Activated T-helper 1 cell treated with anti-CD3 and anti-CD28 coated beads, Interleukin-12 subunit alpha, Interleukin-12 subunit beta, Interleukin-2, Interleukin-4 antibody, amounts not matched to agents 30 ng/mL and 10 ng/mL and 1 ng/mL, durations not matched to agents 14 hours and 24 hours and 36 hours (primary cell): ENCODE measurements at places on chromosomes 7 and 10. TPM values are rescaled to one million over a fixed set of nuclear protein-coding genes. Genes with fewer than 3 reads are reported as not detected.

DNA sequence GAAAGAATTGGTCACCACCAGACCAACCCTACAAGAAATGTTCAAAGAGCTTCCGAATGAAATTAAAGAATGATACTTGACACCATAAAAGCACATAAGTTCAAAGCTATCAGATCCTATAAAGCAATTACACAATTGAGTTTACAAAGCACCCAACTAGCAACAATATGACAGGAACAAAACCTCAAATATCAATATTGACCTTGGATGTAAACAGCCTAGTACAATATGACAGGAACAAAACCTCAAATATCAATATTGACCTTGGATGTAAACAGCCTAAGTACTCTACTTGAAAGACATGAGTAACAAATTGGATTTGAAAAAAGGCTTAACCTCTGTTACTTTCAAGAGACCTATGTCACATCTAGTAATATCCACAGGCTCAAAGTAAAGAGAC is 1201.4 kb downstream of the XPNPEP1 start:
- no peak overlapping the region for H3K4me3 ChIP-seq
- no peaks in the 10 kb centered on the region for H3K36me3 ChIP-seq
- H3K4me1 ChIP-seq, result no peaks in the 10 kb centered on the region
- no peak for DNase-seq

- no peak for DNase-seq
- no peaks in the 10 kb centered on the region for H3K27me3 ChIP-seq
- H3K36me3 ChIP-seq, result no peaks in the 10 kb centered on the region
- H3K4me1 ChIP-seq, result no peaks in the 10 kb centered on the region
- H3K4me3 ChIP-seq, result no peak overlapping the region
Observed at GRCh38 chr10:53664282-53665019, 891.9 kb upstream of the MBL2 start.

DNA sequence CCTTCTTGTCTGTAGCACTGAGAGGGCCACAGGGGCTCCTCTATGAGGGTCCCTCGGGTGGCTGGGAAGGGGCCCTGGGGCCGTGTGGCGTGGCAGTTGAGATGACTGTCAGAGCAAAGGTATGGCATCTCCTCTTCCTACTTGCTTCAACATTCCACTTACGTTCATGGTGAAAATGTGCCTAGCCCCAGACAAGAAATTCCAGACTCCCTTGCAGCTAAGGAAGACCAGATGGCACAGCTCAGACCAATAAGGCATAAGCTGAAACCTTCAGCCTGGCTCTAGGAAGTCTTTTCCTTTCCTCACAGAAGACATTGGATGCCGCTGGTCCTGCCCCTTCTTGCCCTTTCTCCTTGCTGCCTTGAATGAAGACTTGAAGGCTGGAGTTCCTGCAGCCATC is 57.4 kb downstream of the ZNF503 start:
- no peak overlapping the region for H3K27ac ChIP-seq
- H3K36me3 ChIP-seq, result no peaks in the 10 kb centered on the region

The ASAH2 gene
- total RNA-seq, result 2.2 and 5.4 TPM in 2 replicates

- no peak overlapping the region for H3K4me3 ChIP-seq
- H3K27ac ChIP-seq, result no peak overlapping the region
- no peak for DNase-seq
- no peaks in the 10 kb centered on the region for H3K27me3 ChIP-seq
- H3K4me1 ChIP-seq, result no peaks in the 10 kb centered on the region
Observed at GRCh38 chr7:157205438-157205837, 66.7 kb downstream of the UBE3C start.

GRCh38 chr7:134602881-134603451 is 43.7 kb upstream of the BPGM start:
- H3K4me1 ChIP-seq, result peaks cover 11% of the 10 kb centered on the region
- no peaks in the 10 kb centered on the region for H3K36me3 ChIP-seq
- no peak overlapping the region for H3K27ac ChIP-seq
- no peak overlapping the region for H3K4me3 ChIP-seq
- no peak for DNase-seq

The WNT8B gene
- total RNA-seq, result 0.10 and 0.24 TPM in 2 replicates

- no peak overlapping the region for H3K4me3 ChIP-seq
- H3K4me1 ChIP-seq, result no peaks in the 10 kb centered on the region
- H3K27me3 ChIP-seq, result peaks cover 1% of the 10 kb centered on the region
- no peaks in the 10 kb centered on the region for H3K36me3 ChIP-seq
- no peak for DNase-seq
Observed at GRCh38 chr10:21090609-21091082, 193.5 kb upstream of the NEBL start.

The MALRD1 gene
- not detected in 2 replicates for total RNA-seq

DNA sequence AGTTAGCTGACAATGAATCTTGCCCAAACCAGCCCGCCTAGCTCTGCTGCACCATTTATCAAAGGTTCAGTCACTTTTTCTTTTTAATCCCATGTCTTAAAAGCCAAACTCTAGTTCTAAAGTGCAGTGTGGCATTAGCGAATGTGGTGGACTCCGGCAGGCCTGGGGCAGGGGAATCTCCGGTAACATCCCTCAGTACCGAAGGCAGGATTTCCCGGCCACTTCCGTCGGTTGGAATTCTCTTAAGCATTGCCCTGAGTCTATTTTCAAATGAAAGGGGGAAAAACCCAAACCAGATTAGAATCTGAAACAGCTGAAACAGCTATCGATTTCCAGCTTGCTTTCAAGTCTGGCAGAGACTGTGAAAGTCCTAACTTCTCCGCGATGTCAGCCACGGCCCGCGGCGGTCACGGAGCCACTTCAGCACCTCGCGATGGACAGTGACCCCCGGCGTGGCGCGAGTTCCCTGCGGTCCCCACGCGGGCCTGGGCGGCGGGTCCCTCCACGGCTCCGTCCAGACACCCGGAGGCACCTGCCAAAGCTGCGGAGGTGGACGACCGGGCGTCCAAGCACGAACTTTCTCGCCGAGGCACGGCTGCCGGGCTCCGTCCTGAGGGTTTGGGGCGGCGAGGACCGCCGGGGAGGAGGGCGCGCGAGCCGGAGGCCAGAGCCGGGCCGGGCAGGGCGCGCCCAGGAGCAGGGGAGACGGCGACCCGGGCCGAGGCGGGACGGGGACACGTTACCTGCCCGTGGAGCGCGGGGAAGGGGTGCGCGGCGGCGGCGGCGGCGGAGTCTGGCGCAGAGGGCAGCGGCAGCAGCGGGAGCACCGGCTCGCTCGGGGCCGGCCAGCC is 745 bp downstream of the TCERG1L start:
- peaks cover 39% of the 10 kb centered on the region for H3K27me3 ChIP-seq
- H3K27ac ChIP-seq, result no peak overlapping the region
- H3K4me3 ChIP-seq, result no peak overlapping the region
- H3K36me3 ChIP-seq, result no peaks in the 10 kb centered on the region
- no peaks in the 10 kb centered on the region for H3K4me1 ChIP-seq

DNA sequence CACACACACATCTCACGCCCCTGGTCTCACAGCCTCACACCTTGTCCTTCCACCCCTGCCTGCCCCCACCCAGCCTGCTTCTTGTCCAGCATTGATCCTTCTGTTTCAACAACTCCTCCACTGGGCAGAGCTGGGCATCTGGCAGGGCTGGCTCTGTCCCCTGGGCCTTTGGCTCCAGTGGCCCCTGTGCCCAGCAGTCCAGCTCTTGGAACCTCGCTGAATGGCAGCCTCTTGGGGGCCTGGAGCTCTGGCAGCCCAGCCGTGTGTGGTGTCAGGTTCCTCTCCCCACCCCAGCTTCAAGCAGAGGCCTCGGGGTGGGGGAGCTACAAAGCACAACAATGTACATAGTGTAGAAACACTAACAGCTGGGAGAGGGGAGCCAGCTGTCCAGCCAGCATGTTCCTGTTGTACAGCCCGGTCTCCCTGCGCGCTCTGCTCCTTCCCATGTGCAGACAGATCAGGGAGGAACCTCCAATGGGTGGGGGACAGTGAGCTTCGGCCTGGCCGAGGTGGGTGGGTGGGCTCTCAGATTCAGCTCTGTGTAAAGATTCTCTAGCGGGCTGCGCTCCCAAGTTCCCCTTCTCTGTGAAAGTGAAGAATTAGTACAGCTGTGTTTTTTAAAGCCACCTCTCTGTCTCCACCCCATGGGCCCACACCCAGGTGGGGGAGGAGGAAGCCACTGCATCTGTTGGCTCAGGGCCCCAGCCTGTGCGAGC is 19.4 kb downstream of the ZMIZ2 start:
- H3K4me1 ChIP-seq, result peaks cover 39% of the 10 kb centered on the region
- no peak overlapping the region for H3K4me3 ChIP-seq
- no peaks in the 10 kb centered on the region for H3K27me3 ChIP-seq
- peaks cover 41% of the 10 kb centered on the region for H3K36me3 ChIP-seq
- DNase-seq, result no peak

GRCh38 chr10:69048103-69048502 is 39.8 kb upstream of the SRGN start:
- DNase-seq, result peak; percentile 14
- H3K36me3 ChIP-seq, result peaks cover 6% of the 10 kb centered on the region

- H3K36me3 ChIP-seq, result peaks cover 11% of the 10 kb centered on the region
- H3K27ac ChIP-seq, result no peak overlapping the region
- H3K4me3 ChIP-seq, result no peak overlapping the region
- no peaks in the 10 kb centered on the region for H3K4me1 ChIP-seq
- DNase-seq, result no peak
Observed at GRCh38 chr7:44391171-44391570, 65.8 kb upstream of the CAMK2B start.

DNA sequence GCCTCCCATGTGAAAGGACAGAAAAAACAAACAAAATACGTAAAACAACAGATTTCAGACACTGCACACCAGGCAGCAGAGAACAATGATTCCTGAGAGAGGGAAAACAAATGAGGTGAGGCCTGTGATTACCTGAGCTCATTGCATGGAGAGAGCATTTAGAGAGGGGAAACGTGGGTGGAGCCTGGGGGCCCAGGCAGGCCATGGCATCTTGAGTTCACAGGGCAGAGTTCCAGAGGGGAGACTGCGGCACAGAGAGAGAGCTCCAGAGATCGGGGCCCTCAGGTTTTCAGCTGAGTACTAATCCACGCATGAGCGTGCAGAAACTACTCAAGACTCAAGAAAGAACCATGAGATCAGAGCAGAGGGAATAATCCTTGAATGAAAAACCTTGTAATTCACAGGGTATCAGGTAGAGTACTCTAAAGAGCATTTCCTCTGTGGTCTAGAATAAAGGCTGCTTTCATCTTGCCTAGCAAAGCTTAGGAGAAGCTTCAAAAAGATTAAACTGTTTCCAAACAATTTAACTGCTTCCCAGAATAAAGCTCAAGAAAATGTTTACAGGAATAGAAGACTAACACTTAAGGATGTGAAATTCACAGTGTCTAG is 46.6 kb upstream of the ARHGAP12 start:
- no peak for DNase-seq
- peaks cover 19% of the 10 kb centered on the region for H3K4me1 ChIP-seq
- H3K27ac ChIP-seq, result no peak overlapping the region
- H3K4me3 ChIP-seq, result no peak overlapping the region
- no peaks in the 10 kb centered on the region for H3K27me3 ChIP-seq
